ENCODE measurements at places on chromosomes 13 and 19.
A peak's percentile ranks its signal among the peaks of the same experiment; 100 is the strongest.

DNA sequence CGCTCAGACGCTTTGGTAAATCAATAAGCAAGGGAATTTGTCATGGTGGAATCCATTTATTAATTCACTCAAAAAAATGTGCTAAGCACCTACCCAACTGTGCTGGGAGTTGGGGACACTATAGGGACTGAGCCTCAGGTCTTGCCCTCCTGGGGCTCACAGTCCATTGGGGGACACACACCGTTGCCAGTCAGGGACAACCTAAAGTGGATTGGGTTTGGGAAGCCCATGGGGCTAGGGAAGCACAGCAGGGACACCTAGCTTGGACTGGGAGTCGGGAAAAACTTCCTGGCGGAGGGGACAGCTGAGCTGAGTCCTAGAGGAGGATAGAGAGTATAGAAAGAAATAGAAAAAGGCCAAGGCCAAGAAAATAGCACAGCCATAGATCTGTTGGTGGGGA is 8.5 kb downstream of the FOSB start:
- no peak for DNase-seq

DNA sequence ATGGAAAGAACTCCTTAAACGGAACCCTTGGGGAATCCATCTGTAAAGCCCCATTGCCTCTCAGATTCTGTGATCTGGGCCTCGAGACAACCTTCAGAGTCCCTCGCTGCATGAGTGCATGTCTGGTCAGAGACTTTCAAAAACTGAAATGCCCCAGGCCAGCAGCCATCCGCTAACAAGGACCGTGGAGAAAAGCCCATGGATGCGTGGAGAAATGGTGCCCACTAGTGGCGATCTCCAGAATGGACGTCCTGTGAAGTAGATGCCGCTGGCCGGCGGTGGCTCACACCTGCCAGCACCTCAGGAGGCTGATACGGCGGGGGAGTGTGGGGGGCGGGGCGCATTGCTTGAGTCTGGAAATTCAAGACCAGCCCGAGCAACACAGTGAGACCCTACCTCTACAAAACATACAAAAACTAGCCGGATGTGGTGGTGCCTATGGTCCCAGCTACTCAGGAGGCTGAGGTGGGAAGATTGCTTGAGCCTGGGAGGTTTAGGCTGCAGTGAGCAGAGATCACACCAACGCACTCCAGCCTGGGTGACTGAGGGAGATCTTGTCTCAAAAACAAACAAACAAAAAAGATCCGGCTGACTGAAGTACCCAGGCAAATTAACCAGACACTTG is 7.9 kb upstream of the CDC16 start:
- peak; percentile 88 for DNase-seq

DNA sequence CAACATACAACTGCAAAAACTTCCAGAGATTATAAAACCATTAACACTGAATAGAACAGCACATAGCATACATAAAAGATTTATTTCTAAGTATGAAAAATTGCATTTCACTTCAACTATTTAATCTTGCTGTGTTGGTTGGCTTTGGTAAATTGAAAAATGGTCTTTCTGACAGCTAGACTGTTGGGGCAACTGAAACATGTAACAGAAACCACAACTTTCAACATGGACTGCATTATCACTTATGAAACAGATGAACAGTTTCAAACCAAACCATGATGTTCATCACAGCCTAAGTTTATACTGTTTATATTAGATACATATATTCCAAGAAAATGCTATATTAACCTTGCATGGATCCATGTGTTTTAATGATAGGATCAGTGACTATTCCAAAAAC is 324.1 kb upstream of the PCDH9 start:
- DNase-seq, result no peak

- no peak for DNase-seq
Observed at GRCh38 chr19:7994114-7994513, 11.3 kb downstream of the ELAVL1 start.

GRCh38 chr19:15091918-15092753 is 10.1 kb downstream of the OR1I1 start:
- DNase-seq, result peak; percentile 63

- DNase-seq, result no peak
Observed at GRCh38 chr19:39304701-39305571, 8.7 kb downstream of the IFNL1 start.
